NB4 (cell line): ENCODE measurements at places on chromosomes 2 and 18.

DNA sequence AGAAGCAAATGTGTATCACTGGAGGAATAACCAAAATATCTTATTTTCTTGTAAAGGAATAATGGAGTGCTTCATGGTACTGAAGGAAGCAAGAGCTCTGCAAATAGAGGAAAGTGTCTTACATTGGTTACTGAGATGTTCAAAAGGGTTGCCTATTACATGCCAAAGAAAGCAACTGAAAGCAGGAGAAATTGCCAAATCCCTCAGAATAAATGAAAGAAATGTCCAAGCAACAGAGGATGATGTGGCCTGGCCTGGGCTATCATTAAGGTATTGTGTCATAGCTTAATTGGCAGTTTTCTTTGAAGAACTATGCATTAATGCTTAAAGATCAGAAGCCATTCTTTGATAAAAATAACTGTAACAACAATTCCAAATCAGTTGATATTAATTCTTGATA, 173.7 kb downstream of the RAB3GAP1 start:
- DNase-seq: no peak

- DNase-seq: no peak
Measured at GRCh38 chr2:105249181-105249580, 7.6 kb downstream of the GPR45 start.

- no peak for DNase-seq
Measured at GRCh38 chr18:76678248-76678647, 144.1 kb upstream of the ZNF236 start.

- no peak for DNase-seq
Measured at GRCh38 chr18:21040466-21040865, 71.1 kb downstream of the ROCK1 start.

- no peak for DNase-seq
Measured at GRCh38 chr2:198545411-198545810, 741.0 kb downstream of the PLCL1 start.

GRCh38 chr18:44599412-44599811, 81.3 kb upstream of the SETBP1 start:
- DNase-seq: no peak
